Stimulated activated CD8-positive, alpha-beta memory T cell treated with anti-CD3 and anti-CD28 coated beads, Interleukin-12 subunit alpha, Interleukin-12 subunit beta, amount 100 ng/mL, for 1 hour (primary cell): ENCODE measurements at places on chromosomes 7 and 10.

DNA sequence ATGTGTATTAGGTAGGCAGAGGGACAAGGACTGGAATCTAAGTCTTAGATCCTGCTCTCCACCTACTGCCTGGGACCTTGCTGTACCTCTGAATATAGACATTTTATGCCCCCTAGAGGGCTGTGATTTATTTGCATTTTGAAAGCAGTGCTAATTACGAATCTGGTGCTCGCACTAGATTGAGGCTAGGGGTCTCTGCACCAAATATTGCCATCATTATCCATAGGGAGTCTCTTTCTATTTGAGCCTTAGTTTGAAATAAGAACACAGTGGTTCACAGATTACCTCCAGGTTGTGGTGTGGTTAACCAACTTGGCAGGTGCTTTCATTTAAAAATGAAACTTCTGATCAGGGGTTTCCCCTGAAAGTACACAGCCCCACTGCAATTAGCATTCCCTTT, 41.8 kb downstream of the CNNM1 start:
- DNase-seq: no peak

- DNase-seq: no peak
Observed at GRCh38 chr7:81672872-81673271, 97.0 kb downstream of the HGF start.

DNA sequence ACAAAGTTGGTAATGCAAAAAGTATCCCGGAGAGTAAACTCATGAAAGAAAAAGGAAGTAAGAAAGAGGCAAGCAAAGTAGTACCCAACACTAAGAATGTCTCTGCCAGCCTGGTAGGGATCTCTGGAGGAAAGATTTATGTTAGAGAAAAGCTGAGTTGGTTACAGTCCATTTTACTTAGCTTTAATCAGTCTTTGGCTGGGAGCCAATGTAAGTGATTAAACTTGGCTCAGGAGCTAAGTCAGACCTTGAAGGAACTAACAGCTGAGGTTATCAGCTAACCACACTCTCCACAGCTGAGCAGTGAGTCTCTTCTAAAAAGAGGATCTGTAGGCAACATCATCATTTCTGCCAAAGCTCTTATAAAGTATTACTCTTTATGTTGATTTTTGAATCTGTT, 148.0 kb downstream of the ANKRD7 start:
- DNase-seq: no peak

DNA sequence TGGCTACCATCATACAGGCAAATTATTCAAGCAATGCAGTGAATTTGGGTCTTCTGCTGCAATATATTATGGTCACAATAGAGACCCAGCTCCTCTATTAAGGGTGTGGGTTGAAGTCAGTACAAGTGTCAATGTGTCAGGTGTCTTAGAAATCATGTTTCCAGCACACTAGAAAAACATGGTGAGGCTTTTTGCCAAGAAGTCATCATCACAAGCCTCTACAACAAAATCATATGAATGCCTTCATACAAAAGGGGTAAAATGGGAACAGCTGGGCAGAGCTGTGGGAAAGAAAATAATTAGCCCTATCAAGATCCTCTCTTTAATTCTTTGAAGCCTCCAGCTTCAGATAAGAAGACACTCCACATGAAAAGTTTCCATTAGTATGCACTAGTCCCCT, 37.2 kb downstream of the FAM13C start:
- no peak for DNase-seq

- DNase-seq: no peak
Observed at GRCh38 chr7:10315881-10316280, 657.8 kb upstream of the PHF14 start.

- DNase-seq: no peak
Observed at GRCh38 chr7:6169805-6170520, 102.5 kb downstream of the CYTH3 start.

- DNase-seq: no peak
Observed at GRCh38 chr10:125106586-125106985, 53.8 kb downstream of the CTBP2 start.

DNA sequence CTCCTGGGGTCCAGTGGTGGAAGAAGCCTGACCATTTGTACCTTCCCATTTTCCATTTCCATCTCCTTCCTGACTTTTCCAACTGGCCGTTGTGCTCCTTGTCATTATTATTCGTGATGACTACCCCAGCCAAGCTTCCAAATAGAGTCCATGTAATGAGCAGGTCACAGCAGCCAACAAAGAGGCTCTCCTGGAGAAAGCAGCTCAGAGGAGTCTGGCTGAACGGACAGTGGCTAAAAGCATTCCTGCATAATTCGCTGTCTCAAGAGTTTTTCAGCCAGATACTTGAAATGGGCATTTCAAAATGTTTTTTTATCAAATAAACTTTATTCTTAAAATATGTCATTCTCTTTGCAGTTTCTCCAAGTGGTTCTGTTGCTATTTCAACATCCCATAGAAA, 458.6 kb downstream of the INHBA start:
- no peak for DNase-seq

DNA sequence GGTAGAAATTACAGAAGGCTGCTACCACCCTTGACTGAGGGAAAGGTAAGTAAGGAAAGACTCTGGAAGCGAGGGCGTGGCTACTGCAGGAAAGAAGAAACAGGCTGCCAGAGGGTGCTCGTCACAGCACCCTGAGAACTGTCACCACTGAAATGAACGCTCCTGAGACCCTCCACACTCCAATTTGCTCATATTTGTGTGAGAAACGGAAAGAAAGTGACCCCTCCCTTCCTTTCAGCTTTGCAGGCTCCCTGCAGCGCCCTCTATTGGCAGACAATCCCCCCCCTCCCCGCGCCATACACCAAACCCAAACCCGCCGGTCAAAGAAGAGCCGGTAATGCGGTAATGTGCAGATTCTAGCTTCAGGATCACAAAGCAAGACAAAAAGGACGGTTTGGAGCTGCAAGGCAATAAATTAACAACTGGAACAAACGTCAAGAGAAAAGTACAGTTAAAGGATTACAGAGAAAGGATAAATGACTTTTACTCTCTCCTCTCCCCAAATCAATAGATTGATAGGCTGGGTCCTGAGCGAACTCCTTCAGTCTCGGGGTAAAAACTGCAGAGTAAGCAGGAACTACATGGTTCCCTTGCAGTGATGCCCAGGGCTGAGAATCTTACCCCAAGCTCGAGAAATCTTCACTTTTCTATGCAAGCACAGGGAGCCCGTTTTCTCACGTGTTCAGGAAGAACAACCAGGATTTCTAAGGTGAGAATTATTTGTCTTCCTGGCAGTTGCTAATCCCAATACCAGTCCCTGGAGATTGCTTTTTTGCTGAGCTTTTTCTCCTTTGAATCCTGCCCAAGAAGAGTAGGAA, 47.6 kb downstream of the STEAP1B start:
- no peak for DNase-seq

- DNase-seq: no peak
Observed at GRCh38 chr10:47181052-47181849, 118.7 kb upstream of the GDF10 start.

- DNase-seq: no peak
Observed at GRCh38 chr7:128259131-128260061, 18.3 kb downstream of the LEP start.

- DNase-seq: no peak
Observed at GRCh38 chr7:153588586-153588985, 463.6 kb upstream of the DPP6 start.

DNA sequence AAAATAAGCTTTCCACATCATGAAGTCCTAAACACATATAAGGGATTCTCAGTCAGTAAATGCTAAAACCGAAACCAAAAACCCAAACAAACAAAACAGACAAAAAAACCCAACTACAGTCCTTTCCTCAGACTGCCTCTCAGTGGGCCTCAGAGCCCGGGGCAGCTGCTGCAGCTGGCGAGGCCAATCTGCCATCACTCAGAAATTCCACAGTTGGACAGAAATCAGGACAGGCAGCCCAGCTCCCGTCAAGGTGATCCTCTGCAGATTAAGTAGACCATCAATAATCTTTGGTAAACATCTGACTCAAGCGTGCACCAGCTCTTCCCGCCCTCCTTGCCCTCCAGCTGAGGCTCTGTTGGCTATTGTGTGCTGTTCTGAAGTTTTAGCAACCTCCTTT, 142.2 kb downstream of the ATXN7L1 start:
- DNase-seq: no peak

- no peak for DNase-seq
Observed at GRCh38 chr7:22427104-22427503, 70.2 kb upstream of the RAPGEF5 start.

DNA sequence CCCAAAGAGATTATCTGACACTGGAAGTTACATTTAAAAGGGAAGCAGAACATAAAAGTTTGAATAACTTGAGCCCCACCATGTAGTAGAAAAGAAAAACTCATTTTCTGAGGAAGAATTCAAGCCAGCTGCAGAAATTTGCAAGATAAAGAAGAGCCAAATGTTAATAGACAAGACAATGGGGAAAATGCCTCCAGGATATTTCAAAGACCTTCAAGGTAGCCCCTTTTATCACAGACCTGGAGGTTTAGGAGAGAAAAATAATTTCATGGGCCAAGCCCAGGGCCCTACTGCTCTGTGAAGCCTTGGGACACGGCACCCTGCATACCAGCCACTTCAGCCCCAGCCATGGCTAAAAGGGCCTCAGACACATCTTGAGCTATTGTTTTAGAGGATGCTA, 18.4 kb upstream of the AKR1C1 start:
- DNase-seq: no peak

DNA sequence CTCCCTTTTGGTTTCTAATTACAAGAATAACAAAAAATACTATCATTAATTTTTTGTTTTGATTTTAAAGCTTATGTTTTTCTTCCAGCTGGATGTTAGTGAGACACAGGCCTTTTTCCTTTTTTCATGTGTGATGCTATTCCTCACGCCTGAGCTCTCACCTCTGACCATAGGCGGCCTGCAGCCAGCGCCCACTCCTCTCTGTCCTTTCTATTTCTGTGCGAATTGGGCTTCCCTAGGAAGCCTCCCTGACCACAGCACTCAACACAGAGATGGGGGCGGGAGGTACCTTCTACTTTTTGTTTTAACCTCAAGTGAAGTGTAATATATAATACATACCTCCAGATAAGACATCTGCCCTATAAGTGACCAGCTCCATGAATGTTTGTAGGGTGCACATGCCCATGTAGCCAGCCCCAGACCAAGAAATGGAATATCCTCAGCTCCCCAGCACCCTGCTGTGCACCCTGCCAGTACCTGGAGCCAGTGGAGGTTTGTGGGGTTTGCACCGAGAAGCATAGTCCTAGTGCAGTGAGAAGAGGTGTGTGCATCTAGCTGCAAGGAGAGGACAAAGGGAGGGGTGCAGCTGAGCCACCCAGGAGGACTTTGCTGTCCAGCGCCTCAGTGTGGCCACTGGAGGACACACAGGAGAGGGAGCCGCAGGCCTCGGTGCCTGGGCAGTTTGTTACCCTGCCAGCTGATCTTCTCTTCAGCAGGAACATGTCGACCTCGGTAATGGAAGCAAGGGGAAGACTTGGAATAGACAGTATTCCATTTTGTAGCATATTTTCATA, 38.5 kb downstream of the BNIP3 start:
- DNase-seq: no peak

GRCh38 chr10:82071231-82071630, 196.2 kb downstream of the NRG3 start:
- DNase-seq: no peak

DNA sequence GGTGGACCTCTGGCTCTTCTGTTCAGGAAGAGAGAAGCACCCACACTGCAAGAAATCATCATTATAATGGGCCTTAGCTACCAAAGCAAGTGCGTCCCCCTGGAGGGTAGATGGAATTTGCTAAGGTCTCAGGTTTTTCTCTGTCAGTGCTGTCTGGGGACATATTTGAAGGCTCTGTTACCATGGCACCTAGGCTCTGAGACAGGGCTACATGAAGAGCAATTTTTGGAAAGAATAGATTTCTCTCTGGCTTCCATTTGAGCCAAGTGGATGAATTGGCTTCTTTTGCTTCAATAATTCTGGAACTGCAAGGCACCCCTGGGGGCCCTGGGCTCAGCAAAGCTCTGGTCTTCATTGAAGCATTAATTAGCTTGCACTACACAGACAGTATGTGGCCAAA, 349.1 kb upstream of the GALNT17 start:
- DNase-seq: no peak

- DNase-seq: no peak
Observed at GRCh38 chr7:152333134-152333533, 102.7 kb downstream of the KMT2C start.

DNA sequence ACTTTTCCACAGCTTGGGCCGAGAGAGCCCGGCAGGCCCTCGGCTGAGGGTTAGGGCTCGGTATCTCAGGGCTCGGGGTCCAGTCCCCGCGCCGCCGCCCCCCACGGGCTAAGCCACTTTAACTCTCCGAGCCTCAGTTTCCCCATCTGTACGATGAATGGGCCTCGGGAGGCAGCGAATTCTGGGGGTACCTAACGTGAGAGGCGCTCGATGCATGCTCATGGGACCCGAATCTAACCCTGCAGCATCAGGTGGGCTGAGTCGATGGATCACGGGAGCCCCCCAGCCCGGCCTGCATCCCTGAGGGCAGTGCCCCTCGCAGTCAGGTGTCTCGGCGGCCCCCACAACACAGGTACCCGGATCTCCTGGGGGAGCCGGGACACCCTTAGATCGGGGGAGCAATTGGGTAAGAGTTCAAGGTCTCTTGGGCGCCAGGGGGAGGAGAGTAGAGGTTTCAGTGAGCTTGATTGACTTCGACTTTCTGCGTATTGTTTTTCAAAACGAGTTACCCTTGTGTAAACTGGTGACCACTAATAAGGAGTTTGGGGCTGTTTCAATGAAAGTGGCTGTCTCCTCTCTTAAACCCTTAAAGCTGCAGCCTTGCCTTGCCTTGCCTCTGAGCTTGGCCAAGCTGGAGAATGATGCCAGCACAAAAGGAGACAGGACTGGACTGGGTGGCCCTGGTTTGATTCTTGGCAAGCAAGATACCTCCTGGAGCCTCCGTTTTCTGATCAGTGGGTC, 631 bp downstream of the POR start:
- DNase-seq: no peak

DNA sequence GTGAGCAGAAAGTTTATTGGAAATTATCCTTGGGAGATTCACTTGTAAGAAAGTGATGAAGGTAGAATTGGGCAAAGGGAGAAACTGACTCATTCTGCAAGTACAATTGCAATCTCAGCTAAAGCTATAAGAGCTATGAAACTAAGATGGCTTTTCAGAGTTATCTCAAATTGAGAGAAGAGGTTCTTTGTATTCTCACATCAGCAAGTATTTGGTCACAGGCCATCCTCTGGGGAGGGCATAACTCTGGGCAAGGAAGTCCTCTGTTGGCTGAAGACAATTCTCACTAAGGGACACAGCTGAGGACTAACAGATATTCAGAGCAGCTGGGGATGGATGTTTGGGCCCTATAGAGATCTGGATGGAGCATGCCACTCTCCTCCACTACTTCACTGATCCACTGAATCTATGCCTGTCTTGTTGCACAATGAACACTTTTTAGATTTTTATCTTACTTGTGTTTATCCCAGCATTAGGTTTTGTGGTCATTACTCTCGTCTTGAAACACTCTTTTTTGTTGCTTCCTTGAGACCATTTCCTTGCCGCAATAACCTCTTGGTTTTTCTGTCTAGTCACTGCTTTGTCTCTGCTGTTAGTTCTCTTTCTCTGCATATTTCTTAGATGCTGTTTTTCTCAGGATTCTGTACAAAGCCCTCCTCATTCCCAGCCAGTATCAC, 115.1 kb downstream of the GNAI1 start:
- no peak for DNase-seq

GRCh38 chr7:41103331-41103730, 599.6 kb downstream of the INHBA start:
- DNase-seq: no peak

- no peak for DNase-seq
Observed at GRCh38 chr7:141028767-141029166, 14.0 kb upstream of the MRPS33 start.

- no peak for DNase-seq
Observed at GRCh38 chr7:64666663-64667050, 724 bp downstream of the ZNF107 start.

GRCh38 chr10:22629852-22630233, 84.5 kb downstream of the PIP4K2A start:
- no peak for DNase-seq

GRCh38 chr10:48970654-48971053, 31.0 kb upstream of the LRRC18 start:
- DNase-seq: no peak
